RWPE2 (cell line): ENCODE measurements at places on chromosomes 3 and 15.

DNA sequence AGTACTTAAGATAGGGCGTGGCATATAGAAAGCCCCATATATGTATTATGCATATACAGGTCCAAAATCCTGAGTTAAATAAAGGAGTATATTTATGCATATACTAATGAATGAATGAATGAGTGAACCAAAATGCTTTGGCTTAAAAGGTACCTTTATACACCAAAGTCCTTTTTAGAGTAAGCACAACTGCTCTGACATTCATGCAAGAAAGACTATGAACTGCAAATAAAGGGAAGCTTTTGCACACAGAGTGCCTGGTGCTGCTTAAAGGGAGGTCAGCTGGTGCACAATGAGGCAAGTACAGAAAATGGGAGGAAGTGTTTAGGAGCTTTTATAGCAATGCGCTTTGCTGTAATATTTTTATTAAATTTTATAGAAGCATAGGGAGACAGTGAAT lies 214.0 kb downstream of the KLF13 start:
- H3K27me3 ChIP-seq: peaks cover 75% of the 10 kb centered on the region
- H3K36me3 ChIP-seq: no peaks in the 10 kb centered on the region
- no peak overlapping the region for H3K27ac ChIP-seq

DNA sequence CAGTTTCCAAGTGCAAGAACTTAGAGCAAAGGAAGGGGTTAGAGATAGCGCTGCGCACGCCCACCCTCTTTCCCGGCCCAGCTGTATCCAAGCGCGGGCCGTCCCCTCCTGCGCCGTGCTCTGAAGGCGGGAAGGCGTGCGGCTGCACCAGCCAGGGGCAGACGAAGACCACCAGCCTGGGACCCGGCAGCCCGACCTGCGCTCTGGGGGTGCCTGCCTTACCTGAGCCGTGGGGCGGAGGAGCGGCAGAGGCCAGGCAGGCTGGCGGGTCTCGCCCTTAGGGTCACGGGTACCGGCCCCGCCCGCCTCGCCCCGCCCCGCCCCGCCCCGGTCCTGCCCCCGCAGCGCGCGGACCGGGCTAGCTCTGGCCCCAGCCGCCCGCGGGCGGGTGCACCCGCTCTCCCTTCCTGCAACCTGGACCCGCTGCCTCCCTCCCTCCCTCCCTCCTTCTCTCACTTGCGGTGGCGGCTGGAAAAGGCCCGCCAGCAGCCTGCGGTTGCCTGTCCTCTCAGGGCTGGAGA lies at the start of gene WDR72:
WDR72 (minus strand) TSS at position 253 of the 521 bp plus-strand sequence. CDS start 26,514 bp downstream, outside the sequence.
- H3K27me3 ChIP-seq: peaks cover 30% of the 10 kb centered on the region
- H3K36me3 ChIP-seq: no peaks in the 10 kb centered on the region
- no peak within 1 kb of the TSS for H3K27ac ChIP-seq
- H3K4me3 ChIP-seq: no peak within 1 kb of the TSS

DNA sequence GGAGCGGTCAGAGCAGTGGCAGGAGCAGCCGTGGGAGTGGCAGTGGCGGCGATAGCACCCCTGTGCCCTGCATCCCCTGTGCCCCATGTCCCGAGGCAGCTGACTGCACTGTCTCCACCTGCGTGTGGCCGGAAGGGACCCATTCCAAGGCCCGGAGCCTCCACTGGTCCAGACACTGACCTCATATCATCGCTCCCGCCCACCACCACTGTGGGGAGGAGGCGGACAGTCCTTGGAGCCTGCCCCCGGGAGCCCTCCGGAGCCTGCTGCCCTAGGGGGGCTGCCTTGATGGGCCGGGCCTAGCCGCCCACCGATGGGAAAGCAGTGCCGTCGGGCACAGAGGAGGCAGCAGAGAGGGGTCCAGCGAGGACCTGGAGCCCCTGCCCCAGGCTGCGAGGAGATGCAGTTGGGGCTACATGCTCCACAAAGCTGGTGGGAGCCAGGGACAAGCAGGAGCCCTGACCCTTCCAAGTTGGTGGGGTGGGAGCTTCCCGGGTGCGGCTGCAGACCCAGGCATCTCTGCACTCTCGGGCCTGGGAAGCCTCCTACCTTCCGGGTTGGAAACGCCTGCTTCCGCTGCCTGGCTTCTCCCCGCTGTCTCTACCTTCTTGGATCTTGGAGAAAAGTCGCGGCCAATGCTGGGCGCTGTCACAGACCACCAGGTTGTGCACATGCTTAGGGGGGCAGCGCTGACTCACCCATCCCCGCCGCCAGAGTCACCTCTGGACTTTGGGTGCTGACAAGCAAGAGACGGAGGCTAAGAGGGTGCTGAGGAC lies 283.2 kb upstream of the ROBO1 start:
- H3K4me1 ChIP-seq: no peaks in the 10 kb centered on the region
- no peak overlapping the region for H3K4me3 ChIP-seq
- DNase-seq: no peak

DNA sequence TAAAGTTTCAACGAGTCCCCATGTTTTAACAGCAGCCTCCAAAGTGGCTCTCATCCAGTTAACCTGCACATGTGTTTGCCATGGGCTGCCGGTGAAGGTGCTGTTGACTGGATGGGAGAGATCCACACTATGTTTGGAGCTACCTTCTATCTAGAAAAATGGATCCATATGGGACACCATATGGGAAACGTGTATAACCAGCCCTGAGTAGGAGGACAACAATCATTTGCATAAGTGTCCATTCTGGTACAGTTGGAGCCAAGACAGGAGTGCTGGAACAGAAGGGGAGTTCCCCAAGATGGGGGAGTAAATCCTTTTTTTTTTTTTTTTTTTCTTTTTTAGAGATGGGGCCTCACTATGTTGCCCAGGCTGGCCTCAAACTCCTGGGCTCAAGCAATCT lies 36.6 kb downstream of the MKRN2 start:
- H3K27ac ChIP-seq: no peak overlapping the region
- no peak for DNase-seq
- H3K4me1 ChIP-seq: no peaks in the 10 kb centered on the region
- H3K4me3 ChIP-seq: no peak overlapping the region

GRCh38 chr15:68228971-68229385 lies 550 bp downstream of the CLN6 start:
- H3K4me1 ChIP-seq: no peaks in the 10 kb centered on the region
- H3K36me3 ChIP-seq: 0 out of 2 replicates have a peak, but pooled peaks cover 3% of the 10 kb centered on the region
- H3K27me3 ChIP-seq: no peaks in the 10 kb centered on the region
- H3K4me3 ChIP-seq: peak overlapping the region; percentile 80

- H3K36me3 ChIP-seq: no peaks in the 10 kb centered on the region
- DNase-seq: no peak
- H3K4me3 ChIP-seq: no peak overlapping the region
- peaks cover 20% of the 10 kb centered on the region for H3K4me1 ChIP-seq
These were observed 44.4 kb upstream of the INSYN1 start for GRCh38 chr15:73797366-73798158.

- no peaks in the 10 kb centered on the region for H3K36me3 ChIP-seq
- no peaks in the 10 kb centered on the region for H3K27me3 ChIP-seq
- no peak overlapping the region for H3K4me3 ChIP-seq
- H3K4me1 ChIP-seq: peaks cover 26% of the 10 kb centered on the region
- no peak for DNase-seq
- H3K27ac ChIP-seq: peak overlapping the region; percentile 97
These were observed 255.6 kb upstream of the NECTIN3 start for GRCh38 chr3:110816008-110816407.

DNA sequence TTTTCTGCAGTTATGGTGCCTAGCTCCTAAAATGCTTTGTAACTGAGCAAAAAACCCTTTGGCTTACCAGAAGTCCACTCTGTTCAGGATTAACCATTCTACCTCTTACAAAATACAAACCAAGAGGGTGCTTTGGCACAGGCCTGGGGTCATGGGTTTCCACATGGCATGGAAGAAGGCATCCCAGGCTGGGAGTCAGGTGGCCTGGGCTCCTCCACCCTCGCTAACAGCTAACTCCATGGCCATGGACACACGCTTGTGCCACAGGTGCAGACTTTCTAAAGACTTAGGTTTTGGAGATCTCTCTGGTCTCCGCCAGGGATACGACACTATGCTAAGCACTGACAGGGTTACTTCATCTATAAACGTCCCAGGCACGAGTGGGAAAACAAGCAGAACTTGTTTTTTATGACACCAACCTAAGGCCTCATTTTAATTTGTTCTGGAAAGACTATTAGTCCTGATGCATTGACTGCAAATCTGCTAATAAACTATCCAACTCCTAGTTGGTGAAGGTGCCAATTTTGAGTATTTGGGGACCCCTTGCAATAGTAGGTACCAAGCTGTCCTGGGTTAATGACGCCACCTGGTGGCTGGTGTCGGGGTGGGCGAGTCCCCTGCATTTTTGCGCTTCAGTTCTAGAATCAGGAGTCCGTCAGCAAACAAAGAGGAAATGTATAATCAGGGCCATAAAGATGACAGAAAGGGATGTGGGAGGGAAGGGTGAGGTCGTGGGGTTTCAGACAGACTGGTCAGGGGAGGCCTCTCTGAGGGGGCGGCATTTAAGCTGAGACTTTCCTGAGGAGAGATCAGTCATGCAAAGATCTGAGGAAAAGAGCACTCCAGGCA lies 10.3 kb upstream of the ALDH1A3 start:
- H3K36me3 ChIP-seq: no peaks in the 10 kb centered on the region
- no peak for DNase-seq
- no peak overlapping the region for H3K4me3 ChIP-seq
- no peaks in the 10 kb centered on the region for H3K27me3 ChIP-seq
- no peak overlapping the region for H3K27ac ChIP-seq
- no peaks in the 10 kb centered on the region for H3K4me1 ChIP-seq

- no peak overlapping the region for H3K27ac ChIP-seq
- no peaks in the 10 kb centered on the region for H3K36me3 ChIP-seq
- no peak for DNase-seq
- no peak overlapping the region for H3K4me3 ChIP-seq
- peaks cover 12% of the 10 kb centered on the region for H3K4me1 ChIP-seq
- no peaks in the 10 kb centered on the region for H3K27me3 ChIP-seq
These were observed 151.3 kb downstream of the CADPS start for GRCh38 chr3:62723914-62724217.

GRCh38 chr3:151933234-151933853 lies 59.9 kb downstream of the SUCNR1 start:
- DNase-seq: no peak
- no peaks in the 10 kb centered on the region for H3K36me3 ChIP-seq
- no peak overlapping the region for H3K4me3 ChIP-seq
- no peaks in the 10 kb centered on the region for H3K4me1 ChIP-seq
- no peaks in the 10 kb centered on the region for H3K27me3 ChIP-seq

- no peak overlapping the region for H3K4me3 ChIP-seq
- H3K27ac ChIP-seq: no peak overlapping the region
- no peaks in the 10 kb centered on the region for H3K36me3 ChIP-seq
These were observed 35.2 kb downstream of the CADM2 start for GRCh38 chr3:84993956-84994355.

DNA sequence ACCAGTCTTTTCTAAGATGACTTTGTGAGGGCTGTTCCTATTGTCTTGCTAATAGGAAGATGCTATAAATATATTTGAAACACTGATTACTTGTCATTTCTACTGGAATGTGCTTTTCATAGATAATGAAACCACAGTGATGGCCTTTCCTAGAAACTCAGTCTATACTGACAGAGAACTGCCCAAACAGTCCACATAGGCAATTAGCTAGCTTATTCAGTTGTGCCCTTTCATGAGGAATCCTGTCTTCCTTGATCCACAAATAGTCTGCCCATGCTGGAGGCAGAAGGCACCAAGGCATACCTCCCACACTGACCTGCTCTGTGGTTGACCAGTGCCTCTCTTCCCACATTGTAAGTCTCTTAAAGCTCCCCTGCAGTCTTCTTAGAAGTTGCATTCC lies 135.9 kb downstream of the CMSS1 start:
- H3K27ac ChIP-seq: no peak overlapping the region
- no peaks in the 10 kb centered on the region for H3K36me3 ChIP-seq
- no peak overlapping the region for H3K4me3 ChIP-seq
- DNase-seq: no peak
- H3K4me1 ChIP-seq: no peaks in the 10 kb centered on the region
- no peaks in the 10 kb centered on the region for H3K27me3 ChIP-seq

DNA sequence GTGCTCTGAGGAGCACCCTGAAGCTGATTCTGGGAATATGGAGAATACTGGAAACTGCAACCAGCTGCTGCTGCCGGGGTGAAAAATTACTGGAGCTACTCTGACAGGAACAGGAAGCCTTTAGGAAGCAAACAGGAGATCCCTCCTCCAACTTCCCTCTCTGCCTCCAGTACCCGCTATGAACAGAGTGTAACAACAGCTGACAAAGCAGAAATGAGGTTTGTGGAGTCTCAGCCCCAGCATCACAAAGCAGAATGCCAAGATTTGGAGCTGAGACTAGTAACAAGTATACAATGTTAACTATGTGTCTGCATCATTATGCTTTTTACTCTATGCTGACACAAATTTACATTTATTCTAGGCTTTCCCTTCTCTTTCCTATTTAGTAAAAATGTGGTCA lies 22.7 kb upstream of the PIAS1 start:
- DNase-seq: no peak
- no peak overlapping the region for H3K4me3 ChIP-seq
- H3K27ac ChIP-seq: no peak overlapping the region
- no peaks in the 10 kb centered on the region for H3K27me3 ChIP-seq

DNA sequence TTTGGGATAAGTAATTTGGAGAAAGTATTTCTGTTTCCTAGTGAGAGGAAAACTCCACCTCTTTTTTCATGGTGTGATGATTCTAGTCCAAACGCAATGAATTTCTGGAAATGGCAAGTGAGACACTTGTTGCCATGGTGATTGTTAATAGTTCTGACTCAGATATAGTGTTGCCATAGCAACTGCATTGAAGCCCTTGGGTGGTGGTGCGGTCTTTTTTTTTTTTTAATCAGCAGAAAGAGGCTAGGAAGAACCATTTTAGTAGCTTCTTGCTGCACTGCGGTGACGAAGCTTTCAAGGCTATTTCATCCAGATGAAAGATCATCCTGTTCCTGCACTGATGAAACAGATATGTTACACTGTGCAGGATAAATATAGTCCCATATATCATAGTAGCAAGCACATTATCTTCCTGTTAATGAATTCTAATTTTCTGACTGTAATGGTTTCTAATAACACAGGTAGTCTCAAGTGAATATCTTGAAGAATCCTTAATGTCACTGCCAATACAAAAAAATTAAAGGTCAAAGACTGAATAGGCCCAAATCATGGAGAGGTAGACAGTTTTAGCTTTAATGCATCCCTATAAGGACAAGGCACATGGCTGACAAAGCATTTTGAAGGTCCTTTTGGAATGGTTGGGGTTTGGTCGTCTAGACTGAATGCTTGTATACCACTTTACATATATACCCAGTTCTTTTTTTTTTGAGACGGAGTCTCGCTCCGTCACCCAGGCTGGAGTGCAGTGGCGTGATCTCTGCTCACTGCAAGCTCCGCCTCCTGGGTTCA lies 125.1 kb upstream of the ZBTB20 start:
- no peaks in the 10 kb centered on the region for H3K36me3 ChIP-seq
- H3K4me3 ChIP-seq: no peak overlapping the region
- no peak overlapping the region for H3K27ac ChIP-seq
- H3K27me3 ChIP-seq: no peaks in the 10 kb centered on the region
- DNase-seq: no peak

DNA sequence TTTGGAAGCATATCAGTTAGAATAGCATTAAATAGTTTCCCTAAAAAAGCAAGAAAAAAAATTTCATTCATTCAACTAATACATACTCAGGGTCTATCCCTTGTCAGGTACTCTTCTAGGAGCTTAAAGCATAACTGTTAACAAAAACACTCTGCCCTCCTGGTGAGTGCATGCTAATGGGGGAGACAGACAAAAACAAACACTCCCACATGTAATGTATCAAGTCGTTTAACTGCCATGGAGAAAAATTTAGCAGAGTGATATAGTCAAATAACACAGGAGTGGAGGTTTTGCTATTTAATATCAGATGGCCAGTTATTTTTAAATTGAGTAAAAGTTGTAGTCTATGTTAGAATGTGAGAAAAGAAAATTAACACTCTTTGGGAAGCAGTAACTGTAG lies 254.5 kb upstream of the RARB start:
- no peak overlapping the region for H3K27ac ChIP-seq
- H3K27me3 ChIP-seq: peaks cover 3% of the 10 kb centered on the region
- H3K36me3 ChIP-seq: no peaks in the 10 kb centered on the region

- H3K27ac ChIP-seq: no peak overlapping the region
- H3K4me3 ChIP-seq: no peak overlapping the region
- no peak for DNase-seq
These were observed 27.2 kb upstream of the POMGNT2 start for GRCh38 chr3:43132870-43133636.
